Spleen (tissue), 13 donors: ENCODE measurements at places on chromosomes 1 and 21. TPM values are rescaled to one million over a fixed set of nuclear protein-coding genes. Genes with fewer than 3 reads are reported as not detected.

DNA sequence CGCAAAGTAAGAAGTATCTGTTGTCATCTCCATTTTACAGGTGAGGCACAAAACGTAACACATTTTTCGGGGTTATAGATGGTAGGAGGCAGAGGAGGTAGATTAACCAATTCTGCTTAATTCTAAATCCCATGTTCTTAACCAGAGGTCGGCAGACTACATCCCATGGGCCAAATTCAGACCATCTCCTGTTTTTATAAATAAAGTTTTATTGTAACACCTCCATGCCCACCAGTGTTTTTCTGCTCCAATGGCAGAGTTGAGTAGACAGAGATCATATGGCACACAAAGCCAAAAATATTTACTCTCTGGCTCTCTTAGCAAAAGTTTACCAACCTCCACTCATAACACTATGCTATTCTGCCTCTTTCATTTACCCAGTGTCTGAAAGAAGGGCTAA is 30.9 kb downstream of the FHAD1 start:
- DNase-seq: no peak

- DNase-seq: no peak
These were observed 22.7 kb upstream of the ACTL8 start for GRCh38 chr1:17732475-17732874.

DNA sequence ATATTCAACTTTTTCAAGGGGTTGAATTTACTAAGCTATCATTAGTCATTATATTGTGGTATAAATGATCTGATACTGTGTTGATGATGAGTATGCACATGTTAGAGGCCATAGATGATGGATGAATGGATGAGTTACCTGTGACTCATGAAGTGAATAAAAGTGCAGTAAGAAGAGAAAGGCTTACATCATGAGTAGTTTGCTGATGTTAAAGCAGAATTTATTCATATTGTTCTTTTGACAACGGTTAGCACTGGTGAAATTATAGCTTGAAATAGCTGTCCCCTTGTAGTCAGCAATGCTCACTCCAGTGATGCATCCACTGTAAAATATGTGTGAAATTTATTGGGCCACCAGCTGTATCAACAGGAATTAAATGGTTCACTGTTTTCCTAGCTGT is 541.0 kb upstream of the ZRANB2 start:
- DNase-seq: no peak

DNA sequence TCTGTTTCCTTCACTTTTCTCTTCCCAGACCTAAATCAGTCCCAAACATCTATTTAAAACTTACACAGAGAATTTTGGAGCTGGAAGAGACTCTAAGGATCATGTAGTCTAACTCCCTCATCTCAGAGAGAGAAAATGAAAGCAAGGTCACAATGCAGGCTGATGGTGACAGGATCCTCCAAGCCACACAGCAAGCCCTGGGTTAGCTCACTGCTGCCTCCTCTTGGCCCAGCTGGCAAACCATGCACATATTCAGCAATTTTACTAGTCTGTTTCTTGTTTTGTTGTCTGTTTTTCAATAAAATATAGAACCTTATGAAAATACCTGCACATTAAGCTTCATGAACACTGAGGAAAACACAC is 27.7 kb upstream of the LY9 start:
- peak; percentile 91 for DNase-seq

DNA sequence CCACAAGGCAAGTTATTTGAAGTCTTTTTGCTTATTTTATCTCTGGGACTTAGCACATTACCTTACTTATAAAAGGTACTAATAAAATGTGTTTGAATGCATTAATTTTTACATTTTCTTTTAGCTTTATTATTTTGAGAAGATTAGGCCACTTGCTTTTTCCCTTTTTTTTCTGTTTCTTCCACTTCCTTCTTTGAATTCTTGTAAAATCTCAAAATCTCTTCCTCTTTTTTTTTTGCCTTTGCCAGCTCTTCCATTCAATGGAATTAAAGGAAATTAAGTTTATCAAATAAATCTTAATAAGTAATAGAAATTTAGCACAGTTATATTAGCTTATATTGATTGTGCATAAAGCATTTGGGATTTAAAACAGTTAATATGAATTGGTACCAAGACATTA is 260.9 kb downstream of the SRGAP2C start:
- no peak for DNase-seq

Gene OR2T29
- 1.0 TPM for total RNA-seq

Gene S100A1
- total RNA-seq: 2.6 TPM

GRCh38 chr1:191206513-191207207 is 729.0 kb upstream of the BRINP3 start:
- no peak for DNase-seq

DNA sequence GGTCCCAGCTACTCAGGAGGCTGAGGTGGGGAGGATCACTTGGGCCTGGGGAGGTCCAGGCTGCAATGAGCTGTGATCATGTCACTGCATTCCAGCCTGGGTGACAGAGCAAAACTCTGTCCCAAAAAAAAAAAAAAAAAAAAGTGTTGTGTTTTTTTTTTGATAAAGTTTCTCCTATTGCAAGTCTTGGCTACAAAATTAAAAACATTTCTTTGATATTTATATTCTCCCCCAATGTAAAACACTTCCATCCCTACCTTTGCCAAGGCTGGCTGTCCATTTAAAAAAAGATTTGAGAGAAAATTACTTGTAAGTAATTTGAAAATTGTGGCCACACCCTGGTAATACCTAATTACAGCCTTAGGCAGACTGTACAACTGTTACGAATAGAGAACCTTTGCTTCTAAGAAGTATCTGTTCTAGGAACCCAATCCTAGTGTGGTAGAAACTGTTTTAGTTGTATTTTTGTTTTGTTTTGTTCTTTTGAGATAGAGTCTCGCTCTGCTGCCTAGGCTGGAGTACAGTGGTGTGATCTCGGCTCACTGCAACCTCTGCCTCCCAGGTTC is 11.2 kb downstream of the ZNF436 start:
- no peak for DNase-seq

Gene GFI1
- 19.2 TPM for total RNA-seq

DNA sequence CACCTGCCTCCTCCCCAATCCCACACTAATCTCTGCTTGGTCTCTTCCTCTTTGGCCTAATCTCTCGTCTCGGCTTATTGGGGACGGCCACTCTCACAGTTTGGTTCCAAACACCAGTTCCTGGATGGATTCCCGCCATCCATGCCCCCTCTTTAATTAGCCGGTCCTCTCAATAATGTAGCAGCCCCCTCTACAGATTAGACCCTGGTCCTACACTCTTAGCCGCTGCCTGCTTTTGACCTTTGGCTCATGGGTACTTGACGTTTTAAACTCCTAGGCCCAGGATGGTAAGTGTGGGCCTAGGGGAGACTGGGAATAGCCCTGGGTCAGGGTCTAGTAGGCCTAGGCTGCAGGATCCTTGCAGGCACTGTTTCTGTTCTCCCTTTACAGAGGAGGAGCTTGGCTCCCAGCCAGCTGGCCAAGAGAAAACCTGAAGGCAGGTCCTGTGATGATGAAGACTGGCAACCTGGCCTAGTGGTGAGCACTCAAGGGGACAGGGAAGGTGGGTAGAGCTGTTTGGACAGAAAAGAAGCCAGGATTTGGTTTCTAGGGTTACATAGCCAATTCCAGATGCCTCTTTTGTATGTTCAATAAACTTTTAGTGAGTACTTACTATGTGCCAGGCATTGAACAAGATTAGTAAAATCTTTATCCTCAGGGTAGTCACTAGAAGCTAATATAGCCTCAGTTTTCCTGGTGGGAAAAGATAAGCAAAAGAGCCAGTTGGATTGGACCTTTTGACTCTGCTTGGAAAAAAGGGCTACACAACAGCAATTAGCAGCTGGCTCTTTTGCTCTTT is 758 bp downstream of the RAD54L start:
- peak; percentile 78 for DNase-seq

DNA sequence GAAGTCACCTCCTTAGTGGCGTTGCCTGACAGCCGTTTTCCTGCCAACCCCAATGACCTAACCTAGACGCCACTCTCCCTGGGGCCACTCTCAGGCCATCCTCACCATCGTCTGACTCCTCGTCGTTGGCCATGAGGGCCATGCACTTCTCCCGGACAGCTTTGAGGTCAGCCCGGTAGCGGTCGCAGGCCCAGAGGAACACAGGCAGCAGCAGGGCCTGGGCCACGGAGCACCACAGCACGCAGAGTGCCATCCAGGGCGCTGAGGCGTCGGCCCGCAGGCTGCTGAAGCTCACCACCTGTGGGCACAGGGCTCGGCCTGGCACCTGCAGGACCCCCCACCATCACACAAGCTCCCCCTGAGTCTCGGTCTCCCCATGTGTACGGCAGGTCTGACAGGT is 7.3 kb downstream of the HES3 start:
- no peak for DNase-seq

- DNase-seq: no peak
These were observed 27.7 kb downstream of the C1QB start for GRCh38 chr1:22680726-22681125.

Gene SMPDL3B
- total RNA-seq: 2.5 TPM

Gene LORICRIN
- not detected for total RNA-seq

DNA sequence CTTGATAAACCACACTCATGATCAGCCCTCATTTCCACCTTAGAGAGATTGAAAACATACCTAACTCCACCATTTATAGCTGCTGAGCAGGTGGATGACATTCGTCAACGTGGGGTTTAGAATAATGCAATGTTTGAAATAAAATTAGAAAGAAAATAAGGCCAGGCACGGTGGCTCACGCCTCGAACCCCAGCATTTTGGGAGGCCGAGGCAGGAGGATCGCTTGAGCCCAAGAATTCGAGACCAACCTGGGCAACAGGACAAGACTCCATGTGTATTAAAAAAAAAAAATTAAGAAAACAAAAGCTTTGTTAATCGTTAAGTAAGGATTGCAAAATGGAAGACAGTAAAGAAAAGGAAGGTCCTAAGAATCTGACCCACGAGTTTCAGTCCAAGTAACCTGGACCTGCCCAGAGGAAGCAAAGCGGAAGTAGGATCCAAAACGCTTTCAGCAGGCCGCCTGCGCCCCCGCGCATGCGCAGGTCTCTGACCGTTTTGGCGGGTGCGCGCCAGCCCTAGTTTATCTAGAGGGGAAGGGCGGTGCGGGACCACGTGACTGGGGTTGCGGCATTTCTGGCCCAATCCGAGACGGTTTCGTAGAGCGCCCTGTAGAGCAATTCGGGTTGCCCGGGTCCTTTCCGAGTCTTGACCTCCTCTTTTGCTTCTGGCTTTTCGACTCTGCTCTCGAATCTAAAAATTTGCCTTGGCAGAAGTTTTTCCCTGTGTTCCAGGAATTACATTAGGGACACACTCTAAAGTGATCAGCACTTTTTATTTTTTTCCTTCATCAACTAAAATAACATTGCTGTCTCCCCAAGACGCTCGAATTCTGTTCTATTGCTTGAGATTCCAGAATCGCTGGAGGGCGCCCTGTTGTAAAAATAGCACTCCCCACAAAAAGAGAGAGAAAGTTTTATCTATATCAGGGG is 22.5 kb downstream of the ANP32E start:
- peak; percentile 97 for DNase-seq

Gene FCGR3B
- 203 TPM for total RNA-seq

Gene HES3
- total RNA-seq: not detected

- DNase-seq: no peak
These were observed 54.3 kb downstream of the SLX9 start for GRCh38 chr21:44994047-44994694.

GRCh38 chr1:119253366-119253765 is 112.9 kb upstream of the WARS2 start:
- DNase-seq: no peak

- no peak for DNase-seq
These were observed 12.5 kb upstream of the TNNI3K start for GRCh38 chr1:74222701-74223100.

DNA sequence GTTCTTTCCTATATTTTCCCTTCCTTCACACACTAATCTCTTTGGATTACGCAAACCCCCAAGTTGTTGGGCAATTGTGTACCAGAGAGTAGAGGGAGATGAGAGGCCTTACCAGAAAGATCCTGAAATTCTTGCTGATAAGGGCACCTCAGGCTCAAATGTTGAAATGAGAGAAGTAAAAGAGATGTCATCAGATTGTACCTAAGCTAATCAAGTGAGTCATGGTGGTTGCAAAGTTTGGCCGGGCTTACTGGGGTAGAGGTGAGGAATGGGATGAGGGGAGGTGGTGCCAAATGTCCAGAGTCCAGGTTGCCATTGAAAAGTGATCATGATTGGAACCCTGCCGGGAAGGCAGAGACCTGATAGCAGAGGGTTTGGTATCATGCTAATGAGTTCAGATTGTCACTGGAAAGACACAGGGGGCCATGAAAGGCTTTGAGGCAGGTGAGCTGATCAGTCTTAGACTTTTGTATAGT is 43.1 kb downstream of the OPTC start:
- no peak for DNase-seq

GRCh38 chr1:15633756-15634420 is 16.6 kb downstream of the DDI2 start:
- no peak for DNase-seq

GRCh38 chr1:54037476-54037875 is 15.5 kb downstream of the TMEM59 start:
- DNase-seq: no peak

Gene TRIM46
- 0.83 TPM for total RNA-seq

Gene PLA2G2F
- total RNA-seq: not detected

GRCh38 chr1:46687093-46687659 is 15.5 kb downstream of the TEX38 start:
- DNase-seq: no peak

DNA sequence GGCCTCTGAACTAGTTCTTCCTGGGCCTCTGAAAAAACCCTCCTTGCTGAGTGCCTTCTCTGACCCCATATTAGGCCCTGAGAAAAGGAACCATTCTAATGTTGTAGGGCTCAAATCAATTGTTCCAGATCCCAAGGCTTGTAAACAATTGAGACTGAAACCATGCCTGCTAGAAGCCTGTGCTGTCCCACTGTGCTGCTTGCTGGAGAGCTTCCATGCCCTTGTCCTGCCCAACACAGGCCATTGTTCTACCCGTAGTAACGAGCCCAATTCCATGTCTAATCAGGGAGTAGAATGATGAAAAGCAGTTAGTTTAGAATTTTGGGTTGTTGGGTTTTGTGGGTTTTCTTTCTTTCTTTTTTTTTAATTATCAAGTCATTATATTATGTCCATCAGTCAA is 47.4 kb downstream of the ZNF281 start:
- no peak for DNase-seq

Gene CFHR3
- 0.35 TPM for total RNA-seq

DNA sequence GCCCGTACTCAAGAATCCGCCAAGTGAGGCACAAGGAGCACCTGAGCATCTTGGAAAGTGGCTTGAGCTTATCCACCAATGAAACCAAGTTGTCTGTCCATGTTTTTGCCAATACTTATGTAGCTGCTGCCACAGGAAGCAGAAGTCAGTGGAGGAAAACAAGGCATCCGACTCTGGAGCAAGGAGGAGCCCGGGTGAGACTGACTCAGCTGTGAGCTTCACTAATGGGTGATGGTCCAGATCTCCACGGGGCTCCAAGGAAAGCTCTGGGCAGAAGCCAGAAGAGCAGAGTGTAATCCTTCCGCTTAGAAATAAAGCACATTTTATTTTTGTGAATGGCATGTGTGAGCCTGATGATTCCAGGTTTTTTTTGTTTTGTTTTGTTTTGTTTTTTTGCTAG is 12.3 kb upstream of the SSR2 start:
- DNase-seq: no peak

Gene BCAN
- not detected for total RNA-seq

Gene CELA2B
- total RNA-seq: not detected
